ENCODE measurements at places on chromosomes 7 and 10.

DNA sequence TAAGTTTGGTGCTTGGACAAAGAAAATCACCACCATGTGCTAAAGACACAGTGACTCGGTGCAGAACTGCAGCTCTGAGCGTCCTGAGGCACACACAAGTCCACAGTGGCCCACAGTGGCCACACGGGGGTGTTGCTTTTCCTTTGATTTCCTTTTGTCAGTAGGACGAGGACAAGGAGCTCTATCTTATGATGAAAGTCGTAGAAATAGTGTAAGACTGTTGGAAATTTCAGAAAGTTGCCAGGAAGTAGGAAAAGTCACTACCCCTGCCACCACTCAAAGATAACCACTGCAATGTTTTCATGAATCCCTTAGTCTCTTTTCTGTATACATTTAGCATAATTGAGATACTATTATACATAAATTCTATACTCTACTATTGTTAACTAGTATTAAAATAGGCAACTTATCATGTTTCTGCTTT, 146.0 kb downstream of the TNS3 start:
- peak; percentile 75 for DNase-seq

- no peak for DNase-seq
These were observed 365.3 kb upstream of the IGFBP3 start for GRCh38 chr7:46286356-46286755.

DNA sequence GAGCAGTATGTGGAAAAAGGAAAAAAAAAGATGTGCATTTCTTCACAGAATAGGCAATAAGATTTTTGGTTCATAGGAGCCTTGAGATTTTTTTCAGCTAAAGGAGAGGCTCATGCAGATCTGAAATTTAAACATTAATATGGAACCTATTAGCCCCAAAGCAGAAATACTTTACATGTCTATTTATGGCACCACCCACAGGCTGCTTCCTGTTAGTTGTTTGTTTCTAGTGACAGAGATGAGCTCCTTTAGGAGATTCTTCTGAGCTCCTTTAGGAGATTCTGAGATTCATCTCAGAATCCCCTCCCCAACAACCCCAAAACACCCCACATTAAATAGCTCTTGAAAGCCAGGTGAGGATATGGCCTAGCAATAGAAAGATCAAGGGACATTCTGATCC, 27.9 kb upstream of the HPS1 start:
- no peak for DNase-seq

- no peak for DNase-seq
These were observed 74.5 kb upstream of the EXOC6 start for GRCh38 chr10:92773776-92774175.

DNA sequence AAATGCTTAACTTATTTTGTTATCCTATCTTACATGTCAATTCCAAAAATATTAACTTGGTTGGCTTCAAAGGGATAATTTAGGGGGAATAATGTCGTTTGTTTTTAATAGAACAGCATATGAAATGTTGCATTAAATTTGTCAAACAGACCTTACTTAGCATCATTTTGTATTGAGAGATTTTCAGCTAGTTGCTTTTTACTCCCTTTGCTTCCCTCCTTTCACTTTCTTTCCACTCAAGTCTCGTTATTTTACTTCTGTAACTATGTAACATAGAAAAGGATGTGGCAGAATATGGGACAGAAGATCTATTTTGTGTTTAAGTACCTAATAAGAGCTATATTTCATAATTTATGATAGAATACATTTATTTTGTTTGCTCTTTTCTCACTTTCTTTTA, 2.6 kb downstream of the PHYHIPL start:
- DNase-seq: no peak

DNA sequence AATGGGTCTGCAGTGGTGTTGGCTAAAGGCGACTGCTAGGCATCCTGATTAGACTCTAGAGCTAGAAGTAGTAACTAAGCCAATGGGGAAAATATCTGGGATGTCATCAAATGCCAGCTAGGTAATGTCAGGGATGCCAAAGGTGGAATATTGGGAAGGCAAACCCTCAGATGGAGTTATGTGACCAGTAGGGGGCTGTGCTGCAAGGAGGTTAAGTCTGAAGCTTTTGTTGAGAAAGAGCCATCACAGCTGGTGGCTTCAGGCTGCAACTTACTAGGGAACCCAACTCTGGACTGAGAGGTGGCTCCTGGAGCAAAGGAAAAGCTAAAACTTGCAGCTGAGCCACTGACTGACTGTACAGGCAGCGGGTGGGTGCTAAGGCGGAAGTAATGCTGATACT, 576.9 kb upstream of the GHITM start:
- no peak for DNase-seq

DNA sequence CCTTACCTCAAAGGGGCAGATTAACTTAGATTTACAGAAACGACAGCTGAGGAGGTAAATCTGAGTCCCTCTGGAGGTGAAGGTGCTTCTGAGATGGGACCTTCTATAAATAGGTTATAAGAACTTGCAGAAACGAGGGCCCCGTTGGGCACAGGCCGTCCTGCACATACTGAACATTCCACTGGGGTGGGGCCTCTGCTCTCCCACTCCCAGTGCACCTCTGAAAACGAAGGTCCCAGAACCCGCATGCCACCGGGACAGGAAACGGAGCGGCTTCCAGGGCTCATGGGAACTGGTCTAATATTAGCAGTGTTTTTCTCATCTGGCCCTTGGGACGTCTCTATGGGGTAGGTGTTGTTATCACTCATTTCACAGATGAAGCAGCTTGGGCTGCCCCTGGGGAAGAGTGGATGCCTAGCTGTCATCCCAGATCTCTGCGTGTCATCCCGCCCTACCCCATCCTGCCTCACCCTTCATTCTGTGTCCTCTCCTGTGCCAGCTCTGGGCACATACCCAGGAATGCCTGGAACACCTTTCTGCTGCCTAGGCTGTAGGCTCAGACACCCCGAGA, 19.6 kb downstream of the C10orf62 start:
- no peak for DNase-seq

GRCh38 chr7:142413280-142414000, 155.6 kb upstream of the PRSS58 start:
- no peak for DNase-seq

All from HCEC 1CT (cell line).